ENCODE measurements at places on chromosomes 7 and 10.

DNA sequence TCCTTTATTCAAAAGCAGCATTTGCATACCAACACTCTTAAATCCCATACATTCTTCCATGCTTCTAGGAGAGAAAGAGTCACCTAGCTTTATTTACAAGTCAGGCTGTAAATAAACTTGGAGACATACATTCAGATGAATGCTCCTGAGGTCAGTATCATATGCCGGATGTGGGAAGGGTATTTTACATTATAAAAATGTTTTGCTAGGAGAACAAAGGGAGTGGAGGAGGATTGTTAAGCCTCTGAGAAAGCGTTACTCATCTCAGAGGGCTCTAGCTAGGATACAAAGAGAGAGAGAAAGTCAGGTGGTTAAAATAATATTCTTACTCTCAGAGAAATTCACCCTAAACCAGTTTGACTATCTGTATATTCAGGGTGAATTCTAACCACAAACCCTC, 300.9 kb upstream of the NPSR1 start:
- DNase-seq, result no peak

DNA sequence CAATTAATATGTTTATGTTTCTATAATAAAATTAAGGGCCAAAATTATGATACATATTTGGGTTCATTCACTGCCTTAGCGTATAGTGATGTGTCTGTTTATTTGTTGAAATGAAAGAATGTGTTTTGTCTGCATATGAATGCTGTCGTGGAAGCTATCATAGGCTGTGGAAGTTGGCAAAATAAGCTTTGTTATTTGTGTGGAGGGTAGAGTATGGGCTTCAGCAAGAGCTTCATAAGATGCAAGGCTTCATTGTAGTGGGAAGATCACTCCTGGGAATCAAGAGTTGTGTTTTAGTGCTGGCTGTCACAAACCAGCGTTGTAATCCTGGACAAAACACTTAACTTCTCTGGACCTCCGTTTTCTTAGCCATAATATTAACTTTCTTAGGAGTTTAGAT, 2.5 kb downstream of the SLK start:
- no peak for DNase-seq

DNA sequence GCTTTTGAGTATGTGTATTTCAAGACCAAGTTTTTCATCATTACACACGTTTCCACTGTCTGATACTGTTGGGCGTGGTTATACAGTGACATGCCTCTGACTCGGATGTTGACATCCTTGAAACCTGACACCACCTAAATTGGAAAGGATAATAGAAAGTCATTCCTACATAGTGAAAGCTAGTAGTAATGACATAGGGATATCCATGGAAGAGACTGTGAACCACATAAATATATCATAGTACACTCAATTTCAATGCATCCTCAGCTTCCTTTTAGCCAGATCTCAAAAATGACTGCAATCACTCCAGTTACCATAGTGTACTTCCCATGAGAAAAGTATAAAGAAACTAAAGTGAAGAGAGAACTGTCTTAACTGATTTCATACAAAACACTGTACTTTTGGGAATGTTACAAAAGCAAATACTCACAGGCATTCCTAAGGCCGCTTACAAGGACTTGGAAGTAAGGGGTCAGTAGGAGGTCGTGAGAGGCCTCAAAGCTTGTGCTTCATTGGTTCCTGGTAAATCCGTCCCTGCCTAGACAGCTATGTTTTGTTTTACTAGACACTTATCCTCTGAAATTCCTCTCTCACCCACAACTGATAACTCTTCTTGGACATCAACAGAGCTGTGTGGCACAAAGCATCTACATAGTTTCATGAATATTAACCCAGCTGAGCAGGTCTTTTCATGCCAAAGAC, 71.8 kb upstream of the VWDE start:
- DNase-seq, result no peak

GRCh38 chr7:120089968-120090367, 183.0 kb upstream of the KCND2 start:
- no peak for DNase-seq

- no peak for DNase-seq
Measured at GRCh38 chr7:114979388-114979787, 57.5 kb downstream of the MDFIC start.

GRCh38 chr10:63819753-63820329, 298.6 kb downstream of the REEP3 start:
- DNase-seq, result no peak

GRCh38 chr10:129511086-129511485, 44.0 kb downstream of the MGMT start:
- no peak for DNase-seq

DNA sequence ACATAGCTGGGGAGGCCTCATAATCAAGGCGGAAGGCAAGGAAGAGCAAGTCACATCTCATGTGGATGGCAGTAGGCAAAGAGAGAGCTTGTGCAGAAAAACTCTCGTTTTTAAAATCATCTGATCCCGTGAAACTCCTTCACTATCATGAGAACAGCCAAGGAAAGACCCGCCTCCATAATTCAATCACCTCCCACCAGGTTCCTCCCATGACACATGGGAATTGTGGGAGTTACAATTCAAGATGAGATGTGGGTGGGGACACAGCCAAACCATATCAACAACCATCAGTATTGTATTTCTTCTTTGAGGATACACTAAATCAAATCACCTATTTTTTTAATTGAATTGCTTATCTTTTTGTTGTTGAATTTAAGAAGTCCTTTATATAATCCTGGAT, 16.7 kb downstream of the POT1 start:
- DNase-seq, result no peak

DNA sequence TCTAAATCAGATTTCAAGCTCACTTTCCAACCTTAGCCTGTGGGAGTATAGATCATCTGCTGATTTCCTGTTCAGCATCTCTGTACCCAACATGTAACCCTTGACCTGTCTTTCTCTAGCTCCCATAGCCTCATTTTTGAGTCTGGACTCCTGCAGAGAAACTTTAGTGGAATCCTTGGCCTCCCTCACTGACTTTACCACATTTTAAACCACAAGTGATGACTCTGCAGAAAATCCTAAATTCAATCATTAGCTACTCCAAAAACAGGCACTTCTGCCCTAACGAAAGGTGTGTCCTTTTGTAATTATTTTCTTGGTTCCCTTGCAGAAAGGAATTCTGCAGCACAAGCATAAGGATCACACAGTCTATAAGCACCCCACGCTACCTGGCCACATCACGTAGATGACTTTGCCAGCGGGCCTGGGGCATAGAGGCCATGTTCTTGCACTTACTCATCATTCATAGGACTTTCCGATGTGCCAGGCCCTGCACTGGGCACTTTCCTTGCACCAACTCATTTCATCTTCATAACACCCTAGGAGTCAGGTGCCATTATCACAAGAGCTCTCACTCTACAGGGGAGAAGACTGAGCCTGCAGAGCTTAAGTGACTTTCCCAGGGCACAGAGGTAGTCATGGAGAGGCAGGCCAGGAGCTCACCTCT, 57.2 kb upstream of the OPALIN start:
- DNase-seq, result no peak

DNA sequence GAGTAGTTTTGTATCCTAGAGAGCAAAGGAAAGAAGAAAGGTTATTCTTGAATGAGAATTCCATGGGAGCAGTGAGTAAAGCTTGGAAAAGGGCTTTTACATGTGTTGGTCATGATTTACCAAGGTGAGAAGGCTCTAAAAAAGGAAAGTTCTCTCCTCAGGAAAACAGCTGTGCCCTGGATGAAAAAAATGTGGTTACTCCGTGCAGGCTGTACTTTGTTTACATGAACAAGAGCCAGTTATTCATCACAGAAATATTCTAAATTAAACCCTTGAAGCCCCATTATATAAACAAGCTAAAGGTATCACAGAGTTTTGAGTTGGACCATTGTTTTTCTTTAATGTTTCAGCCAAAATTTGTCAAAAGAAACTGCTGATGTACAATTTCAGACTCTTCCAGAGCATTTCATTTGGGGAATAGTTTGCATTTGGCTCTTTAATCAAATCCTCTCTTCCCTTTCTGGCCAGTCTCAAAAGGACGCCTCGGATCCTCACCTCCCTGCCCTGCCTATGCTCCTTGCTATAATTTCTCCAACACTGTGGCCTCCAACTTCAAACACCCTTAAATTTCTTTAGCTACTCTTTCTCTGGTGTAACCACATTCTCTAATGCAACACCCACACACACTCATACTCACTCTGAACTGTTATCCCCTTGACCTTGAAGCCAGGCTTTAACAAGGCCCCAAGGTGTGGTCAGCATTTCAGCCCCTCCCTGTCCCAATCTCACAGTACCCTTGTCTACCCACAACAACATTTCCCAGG, 47.4 kb downstream of the AFAP1L2 start:
- no peak for DNase-seq

DNA sequence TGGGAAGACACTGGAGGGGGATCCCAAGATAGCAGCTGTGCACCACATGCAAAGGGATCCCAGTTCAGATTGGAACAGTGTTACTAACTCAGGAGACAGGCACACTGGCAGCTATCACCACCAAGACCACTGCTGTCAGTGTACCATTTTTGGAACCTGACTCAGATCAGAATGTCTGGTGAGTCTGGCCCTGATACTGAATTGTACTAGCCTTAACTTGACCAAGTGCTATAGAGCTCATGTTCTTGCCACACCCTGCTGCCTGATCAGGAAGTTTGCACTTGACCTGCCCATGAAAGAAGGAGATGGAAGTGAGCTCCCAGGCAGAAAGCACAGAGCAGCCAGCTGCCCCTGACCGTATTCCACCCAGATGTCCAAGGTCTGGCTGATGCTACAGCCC, 4.8 kb upstream of the PRRT4 start:
- DNase-seq, result no peak

GRCh38 chr10:89153971-89154370, 53.1 kb downstream of the CH25H start:
- DNase-seq, result no peak

DNA sequence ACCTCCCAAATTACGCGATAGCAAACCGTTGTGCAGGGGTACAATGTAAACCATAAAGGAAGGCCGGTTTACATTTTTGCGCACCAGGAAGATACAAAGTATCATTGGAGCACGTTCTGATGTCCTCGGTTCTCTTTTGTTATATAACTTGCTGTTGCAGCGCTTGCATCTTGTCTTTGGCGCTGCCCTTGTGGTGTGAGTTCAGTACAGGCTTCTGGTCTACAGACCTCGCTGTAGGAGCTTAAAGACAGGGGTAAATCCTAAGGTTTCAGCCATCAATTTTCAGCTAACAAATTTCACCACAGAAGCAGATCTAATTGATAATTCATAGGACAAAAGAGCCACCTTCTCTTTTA, 1.5 kb upstream of the MKX start:
- DNase-seq, result no peak

- no peak for DNase-seq
Measured at GRCh38 chr7:26090927-26091519, 61.0 kb upstream of the NFE2L3 start.

GRCh38 chr7:64516451-64516850, 46.4 kb downstream of the ZNF680 start:
- no peak for DNase-seq

GRCh38 chr10:123703195-123703790, 37.1 kb downstream of the GPR26 start:
- DNase-seq, result no peak

GRCh38 chr10:30186371-30186875, 127.0 kb upstream of the JCAD start:
- no peak for DNase-seq

- DNase-seq, result no peak
Measured at GRCh38 chr7:45593877-45594276, 19.7 kb downstream of the ADCY1 start.

DNA sequence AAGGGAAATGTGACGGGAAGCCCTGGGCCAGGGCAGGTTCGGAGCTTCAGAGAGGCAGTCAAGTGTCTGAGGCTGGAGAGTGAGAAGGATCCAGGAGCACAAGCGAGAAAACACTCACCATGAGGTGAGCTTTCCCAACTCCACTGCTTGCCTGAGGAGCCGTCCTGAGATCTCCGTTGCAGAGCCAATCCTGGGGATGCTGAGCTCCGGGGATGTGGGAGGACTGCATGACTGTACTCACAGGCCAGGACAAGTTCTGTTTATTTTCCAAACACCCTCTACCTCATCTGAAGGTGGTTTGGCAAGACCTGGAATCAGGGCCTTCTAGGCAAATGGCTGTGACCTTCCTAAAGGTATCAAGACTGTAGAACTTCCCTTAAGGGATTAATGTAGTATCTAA, 38.7 kb downstream of the GLI3 start:
- DNase-seq, result no peak

Data from stimulated activated CD8-positive, alpha-beta memory T cell treated with anti-CD3 and anti-CD28 coated beads, Interleukin-7, amount 100 ng/mL, for 24 hours (primary cell).